ENCODE measurements at places on chromosomes 11 and 22.

DNA sequence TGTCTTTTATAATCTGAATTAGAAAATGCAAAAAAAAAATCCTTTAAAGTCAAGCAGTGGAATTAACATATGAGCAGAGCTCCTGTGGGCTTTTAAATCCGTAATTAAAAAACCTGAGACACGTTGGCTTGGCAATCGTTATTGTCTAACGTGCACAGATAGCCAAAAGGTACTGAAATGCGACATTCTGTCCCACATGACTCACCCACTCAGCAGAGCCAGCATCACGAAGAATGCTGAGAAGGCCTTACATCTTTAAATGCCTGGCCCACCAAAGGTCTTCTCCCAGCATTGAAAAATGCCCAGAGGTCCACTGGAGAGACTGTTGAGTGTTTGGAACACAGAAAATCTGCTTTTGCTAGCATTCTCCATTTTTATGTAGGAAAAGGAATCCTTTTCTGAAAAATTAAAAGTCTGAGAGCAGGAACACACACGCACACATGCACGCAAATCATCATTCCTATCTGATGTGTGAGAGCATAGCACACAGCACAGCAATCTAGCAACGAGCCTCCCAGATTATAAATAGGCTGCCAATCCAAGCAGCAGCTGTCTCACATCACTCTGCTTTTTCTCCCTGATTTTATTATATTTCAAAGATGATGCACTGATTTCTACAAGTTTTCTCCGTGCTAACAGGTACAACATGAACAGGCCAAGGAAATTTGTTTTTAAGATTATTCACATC is 94.5 kb downstream of the PHF21A start:
- no peak for DNase-seq

DNA sequence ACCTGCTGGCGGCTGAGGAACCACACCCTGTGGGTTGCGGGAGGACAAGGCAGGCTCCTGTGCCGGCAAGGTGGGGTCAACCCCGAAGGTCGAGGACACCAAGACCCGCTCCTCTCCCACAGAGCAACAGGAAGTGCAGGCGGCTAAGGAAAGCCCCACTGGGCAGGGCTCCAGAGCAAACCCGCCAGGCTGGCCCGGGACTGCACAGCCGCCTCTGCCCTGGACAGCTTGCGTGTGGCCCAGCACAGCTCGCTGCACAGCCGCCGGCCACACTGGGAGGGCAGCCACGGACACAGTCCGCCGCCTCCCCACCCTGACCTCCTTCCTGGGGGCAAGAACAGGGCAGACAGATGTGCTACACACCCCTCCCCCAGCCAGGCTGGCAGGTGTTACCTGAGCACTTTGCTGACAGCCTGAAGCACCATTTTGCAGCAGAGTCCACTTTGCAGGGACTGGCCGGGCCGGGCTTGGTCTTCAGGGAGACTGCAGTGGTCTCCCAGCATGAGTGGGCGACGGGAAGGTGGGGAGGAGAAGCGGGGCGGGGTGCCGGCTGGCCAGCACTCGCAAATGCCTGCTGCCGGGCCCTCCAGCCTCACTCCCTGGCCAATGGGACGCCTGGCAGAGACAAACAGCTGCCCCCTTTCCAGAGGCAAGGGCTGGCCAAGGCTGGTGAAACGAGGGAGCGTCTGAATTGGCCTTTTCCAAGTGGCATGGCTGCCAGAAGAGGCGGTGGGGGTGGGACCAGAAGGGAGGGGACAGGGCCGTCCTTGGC is at the start of gene MOB2:
TSS of gene MOB2 (minus strand) at position 726 of the 772 bp plus-strand sequence. CDS start at position 503, 223 bp downstream.
- DNase-seq, result no peak

DNA sequence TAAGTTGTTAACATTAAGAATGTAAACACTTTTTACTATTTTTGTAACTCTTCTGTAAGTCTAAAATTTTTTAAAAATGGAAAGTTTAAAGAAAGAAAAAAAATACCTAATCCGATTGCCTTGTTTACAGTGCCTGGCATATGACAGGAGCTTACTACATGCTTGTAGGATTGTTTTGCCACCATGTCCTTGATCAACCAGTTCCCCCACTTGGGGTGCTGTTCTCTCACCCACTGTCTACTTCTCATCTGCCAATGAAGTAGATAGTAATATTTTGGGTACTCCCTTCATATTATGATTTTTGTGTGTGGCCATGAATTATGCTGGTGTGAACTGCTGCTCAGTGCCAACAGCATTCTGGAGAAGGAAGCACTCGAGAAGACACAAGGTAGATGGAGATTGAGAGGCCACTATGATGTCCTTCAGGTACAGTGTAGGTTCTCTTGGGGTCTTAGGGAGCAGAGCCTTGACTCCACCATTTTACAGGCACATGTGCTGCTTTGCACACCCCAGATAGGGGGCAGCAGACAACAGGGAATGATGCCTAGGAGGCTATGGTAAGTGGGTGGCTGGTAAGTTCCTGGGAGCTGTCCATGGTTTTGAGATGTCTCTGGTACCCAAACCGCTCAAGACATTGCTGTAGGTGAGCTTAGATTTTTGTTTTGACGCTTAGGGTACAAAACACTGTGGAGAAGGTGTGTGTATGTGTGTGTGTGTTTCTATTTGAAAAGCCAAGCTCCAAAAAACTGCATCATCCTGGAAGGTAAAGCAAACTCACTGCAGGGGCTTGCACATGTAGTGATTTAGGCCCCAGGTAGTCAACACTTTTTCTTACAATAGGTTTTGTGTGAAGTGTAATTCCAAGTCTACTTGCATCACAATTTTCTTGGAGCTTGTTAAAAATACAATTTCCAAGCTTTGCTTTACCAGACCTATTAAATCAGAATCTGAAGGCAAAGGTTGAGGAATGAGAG is 494.5 kb upstream of the LARGE1 start:
- no peak for DNase-seq

- no peak for DNase-seq
Measured at GRCh38 chr11:128551058-128551457, 36.3 kb downstream of the ETS1 start.

DNA sequence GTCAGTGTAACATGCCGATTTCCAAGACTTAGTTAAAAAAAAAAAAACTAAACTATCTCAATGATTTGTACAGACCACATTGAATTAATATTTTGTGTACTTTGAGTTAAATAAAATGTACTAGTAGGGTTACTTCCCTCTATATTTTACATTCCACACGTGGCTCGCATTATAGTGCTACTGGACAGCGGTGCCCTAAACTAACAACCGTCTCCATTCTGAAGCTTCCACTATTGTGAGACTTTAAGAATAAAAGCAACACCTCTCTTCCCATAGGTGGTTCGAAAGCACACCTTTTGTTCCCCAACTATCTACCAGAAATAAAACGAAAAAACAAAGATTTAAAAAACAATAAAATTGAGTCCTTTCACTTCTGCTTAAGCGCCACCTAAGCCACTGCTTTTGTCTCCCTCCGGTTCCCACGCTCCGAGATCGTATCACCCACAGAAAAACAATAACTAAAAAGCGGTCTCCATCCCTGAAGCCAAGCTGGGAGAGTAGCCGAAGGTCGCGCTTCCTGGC is 380 bp upstream of the TTC17 start:
- DNase-seq, result no peak

Data from germinal center (tissue), 1 donor.